ENCODE measurements at places on chromosomes 16 and 17.
A peak's percentile ranks its signal among the peaks of the same experiment; 100 is the strongest.

DNA sequence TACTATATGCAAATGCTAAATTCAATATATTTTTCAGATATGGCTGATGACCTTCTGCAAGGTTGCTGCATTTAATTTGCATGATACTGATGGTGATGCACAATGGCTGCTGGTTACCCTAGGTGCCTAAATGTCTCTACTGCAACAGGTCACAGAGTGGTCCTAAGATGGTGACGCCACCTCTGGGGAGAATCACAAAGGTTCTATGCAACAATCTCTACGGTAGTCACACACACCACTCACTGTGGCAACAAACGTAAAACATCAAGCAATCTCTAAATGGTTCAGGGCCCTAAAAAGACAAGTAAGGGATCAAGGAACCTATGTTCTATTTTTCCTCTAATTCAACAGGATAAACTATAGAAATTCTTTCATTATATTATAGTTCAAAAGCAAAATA is 293.3 kb downstream of the CEP112 start:
- no peak for DNase-seq

GRCh38 chr16:59605706-59606105 is 871.6 kb upstream of the GOT2 start:
- DNase-seq, result no peak

DNA sequence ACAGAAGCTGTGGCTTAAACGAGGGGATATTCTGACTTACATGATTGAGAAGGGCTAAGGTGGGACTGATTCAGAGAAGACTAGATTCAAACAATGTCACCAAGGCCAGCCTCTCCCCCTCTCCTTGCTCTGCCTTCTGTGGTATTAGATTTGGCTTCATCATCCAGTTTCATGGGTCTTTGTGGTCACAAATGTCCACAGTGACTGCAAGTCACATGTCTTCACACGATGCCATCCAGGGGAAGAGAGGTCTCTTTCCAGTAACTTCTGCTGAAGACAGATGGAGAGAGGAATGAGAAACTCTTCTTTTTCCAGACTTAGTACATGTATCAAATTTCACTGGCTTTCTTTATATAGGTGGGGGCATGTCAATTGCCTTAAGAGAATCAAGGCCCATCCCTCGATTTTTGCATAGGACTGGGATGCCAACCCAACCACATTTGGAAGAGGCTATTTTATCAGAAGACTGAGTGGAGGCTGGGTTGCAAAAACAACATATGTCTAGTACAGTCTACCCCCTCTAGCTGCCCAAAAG is 57.3 kb upstream of the HNF1B start:
- no peak for DNase-seq

DNA sequence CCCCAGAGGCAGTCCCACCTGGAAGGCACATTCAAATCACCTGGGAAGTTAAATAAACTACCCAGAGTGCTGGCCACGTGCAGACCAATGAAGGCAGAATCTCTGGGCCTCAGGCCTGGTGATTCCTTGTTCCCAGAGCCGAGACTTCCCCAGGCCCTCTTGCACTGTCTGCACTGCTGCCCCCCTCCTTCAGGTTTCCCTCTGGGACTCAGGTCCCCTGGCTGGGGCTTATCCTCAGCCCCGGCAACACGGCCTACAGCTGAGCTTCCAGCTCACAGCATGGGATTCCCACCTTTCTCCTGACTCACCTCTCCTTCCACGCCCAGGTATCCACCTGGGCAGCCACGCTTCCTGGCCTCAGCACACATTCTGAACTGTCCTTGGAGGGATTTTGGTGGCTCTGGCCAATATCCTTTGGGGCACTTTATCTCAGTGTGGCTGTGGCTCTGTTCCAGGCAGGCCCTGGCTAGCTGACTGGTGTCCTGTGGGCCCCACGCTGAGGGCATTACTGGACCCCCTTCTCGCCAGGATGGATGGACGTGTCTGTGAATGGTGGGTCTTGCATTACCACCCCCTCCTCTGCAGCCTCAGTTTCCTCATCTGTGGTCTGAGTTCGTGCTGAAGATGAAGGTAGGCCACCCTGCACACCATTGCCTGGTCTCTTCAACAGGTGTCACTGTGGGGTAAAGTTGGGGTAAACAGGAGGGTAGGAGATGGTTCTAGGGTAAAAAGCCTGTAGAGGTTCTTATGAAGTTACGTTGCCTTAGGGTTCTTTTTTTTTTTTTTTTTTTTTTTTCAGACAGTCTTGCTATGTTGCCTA is 165.7 kb downstream of the IRF8 start:
- DNase-seq, result no peak

- DNase-seq, result peak; percentile 91
Observed at GRCh38 chr17:45425125-45425983, 7.3 kb downstream of the ARHGAP27 start.

DNA sequence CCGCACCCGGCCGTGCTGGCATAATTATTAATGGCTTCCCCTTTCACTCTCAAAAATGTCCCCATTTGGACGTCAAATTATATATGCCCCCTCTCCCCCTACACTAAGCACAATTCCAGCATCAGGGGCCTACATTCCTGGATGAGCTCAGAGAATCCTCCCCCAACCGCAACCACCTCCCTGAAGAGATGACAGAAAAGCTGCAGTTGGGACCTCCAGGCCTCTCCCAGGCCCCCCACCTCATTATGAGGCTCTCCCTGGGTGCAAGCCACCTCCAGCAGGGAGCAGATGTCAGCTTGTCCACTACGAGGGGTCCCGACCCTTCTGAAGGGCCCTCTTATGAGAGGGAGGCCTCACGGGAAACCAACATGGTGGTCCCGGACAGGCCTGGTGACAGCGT is 18.5 kb upstream of the NCBP3 start:
- no peak for DNase-seq

DNA sequence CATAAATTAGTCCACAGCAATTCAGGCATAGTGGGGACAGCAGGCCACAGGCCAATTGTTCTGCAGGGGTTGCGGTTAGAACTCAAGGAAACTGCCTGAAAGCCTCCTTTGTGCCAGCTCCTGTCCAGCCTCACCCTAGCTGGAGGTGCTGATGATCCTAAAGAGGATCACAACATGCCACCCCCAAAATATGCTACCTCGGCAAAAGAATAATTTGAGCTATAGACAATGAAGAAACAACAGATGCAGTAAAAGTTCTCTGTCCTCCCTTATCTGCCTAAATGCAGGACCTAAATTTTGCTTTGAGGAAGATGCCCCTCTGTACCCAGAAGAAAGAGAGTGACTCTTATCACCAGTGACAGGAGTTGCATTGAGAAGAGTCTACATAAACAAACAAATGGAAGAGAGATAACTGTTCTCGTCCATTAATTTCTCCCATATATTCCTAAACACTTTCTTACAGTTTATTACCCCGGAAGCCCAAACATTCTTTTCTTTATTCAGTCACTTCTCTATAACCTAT is 14.7 kb downstream of the ALOX15 start:
- no peak for DNase-seq

DNA sequence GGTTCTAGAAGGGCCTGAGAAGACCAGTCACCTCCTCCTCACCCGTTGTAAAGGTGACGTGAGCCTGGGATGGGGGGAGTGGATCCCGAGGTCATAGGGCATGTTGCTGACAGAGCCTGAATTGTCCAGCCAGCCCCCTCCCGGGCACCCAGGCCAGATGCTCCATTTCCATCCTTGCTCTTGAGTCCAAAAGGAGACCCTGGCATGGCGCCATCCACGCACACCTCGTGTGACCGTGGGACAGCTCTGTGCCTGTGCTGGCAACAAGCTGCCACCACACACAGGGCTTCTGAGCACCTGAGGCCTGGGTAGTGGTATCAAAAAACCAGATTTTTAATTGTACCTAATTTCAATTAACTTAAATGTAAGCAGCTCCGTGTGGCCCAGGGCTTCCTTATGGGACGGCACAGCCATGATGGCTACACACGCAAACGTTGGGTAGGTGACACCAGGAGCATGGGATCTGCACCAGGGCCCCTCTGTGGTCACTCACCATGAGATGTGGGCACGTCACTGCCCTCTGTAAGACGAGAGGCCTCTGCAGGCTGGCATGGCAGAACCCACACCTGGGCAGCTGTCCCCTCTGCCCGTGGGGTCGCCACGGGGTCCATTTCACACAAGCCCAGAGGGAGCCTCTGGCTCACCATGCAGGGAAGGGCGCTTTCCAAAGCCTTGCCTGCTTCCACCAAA is 37.6 kb upstream of the ZNF469 start:
- no peak for DNase-seq

GRCh38 chr16:85523602-85524364 is 89.3 kb upstream of the GSE1 start:
- DNase-seq, result no peak

DNA sequence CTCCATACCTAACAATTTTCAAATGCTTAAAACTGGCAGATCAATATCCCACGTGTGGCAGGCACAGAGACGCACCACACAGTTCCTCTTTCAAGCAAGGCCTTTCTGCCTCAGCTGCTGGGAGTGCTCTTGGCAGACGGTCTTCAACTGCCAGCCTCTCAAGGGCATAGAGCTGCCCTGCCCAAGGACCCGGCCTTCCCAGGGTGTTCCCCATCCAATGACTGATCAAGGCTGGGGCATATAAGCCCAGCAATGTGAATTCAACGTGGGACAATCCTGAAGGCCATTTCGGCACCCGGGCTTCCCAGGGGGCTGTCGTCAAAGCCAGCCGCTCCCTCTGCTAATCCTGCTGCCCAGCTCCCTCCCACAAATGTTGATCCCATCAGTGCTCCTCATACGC is 107.1 kb downstream of the STX8 start:
- DNase-seq, result no peak

All from iPS DF 19.7 (cell line).